ENCODE measurements at places on chromosomes 12 and 14.

DNA sequence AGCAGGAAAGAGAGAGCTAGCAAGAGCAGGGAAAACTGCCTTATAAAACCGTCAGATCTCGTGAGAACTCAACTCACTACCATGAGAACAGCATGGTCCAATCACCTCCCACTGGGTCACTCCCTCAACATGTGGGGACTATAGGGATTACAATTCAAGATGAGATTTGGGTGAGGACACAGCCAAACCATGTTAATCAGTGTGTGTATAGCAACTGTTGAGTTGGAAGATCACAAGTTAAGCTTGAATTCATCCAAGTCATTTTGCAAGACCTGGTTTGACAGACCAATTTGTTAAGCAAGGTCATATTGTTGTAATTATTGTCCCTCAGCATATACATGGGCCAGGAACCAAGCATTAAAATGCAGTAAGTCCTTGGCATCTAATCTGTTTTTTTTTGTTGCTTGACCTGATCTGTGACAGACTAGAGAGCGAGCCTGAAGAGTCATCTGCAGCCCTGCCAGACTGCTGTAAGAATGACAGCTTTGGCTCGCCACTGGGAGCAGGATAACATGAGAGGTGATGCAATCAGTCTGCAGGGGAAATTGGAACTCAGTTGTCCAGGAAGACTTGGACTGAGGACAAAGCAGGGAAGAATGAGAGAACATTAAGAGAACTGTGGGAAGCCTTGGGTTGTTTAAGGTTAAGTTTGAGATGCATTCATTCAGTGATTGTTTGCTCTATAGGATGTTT lies 297.6 kb upstream of the SEL1L start:
- DNase-seq: no peak

GRCh38 chr12:110256780-110257431 lies 24.1 kb upstream of the ATP2A2 start:
- no peak for DNase-seq

DNA sequence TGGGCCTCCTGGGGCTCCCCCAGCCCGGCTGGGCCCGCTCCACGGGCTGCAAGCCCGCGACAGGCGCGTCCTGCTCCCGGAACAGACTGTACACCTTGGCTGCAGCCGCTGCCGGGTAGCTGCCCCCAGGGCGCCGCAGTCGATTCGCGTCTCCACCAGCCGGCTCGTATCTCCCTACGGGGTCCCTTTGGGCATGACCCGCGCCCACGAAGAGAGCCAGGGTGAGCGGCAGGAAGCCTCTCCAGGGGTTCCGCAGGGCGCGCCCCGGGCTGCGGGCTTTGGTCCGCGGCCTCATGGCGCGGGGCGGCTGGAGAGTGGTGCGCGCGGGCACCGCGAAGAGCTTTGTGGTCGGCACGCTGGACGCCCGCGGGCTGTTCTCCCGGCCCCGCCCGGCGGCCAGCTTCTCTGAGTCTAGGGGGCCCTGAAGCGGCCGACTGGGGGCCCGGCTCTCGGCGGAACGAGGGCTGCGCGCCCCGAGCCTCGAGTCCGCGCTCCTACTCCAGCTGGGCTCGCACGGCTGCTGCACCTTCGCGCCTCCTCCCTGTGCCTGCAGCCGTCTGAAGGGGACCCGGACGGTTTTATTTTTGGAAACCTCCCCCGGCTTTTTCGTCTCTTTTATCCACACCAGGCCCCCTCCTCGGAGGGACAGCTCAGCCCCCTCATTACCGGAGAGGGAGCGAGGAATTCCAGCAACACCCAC lies at the start of gene LTBP2:
Gene LTBP2, minus strand, starts transcription at position 588 of the 700 bp plus-strand sequence. Its CDS starts 293 bp downstream, at position 295.
- DNase-seq: no peak

GRCh38 chr12:26276709-26277108 lies 81.3 kb downstream of the SSPN start:
- no peak for DNase-seq

- no peak for DNase-seq
Observed at GRCh38 chr14:93430315-93431035, at the start of gene UNC79. UNC79 (plus strand) TSS chr14:93430939; CDS start chr14:93431030, 91 bp downstream.

DNA sequence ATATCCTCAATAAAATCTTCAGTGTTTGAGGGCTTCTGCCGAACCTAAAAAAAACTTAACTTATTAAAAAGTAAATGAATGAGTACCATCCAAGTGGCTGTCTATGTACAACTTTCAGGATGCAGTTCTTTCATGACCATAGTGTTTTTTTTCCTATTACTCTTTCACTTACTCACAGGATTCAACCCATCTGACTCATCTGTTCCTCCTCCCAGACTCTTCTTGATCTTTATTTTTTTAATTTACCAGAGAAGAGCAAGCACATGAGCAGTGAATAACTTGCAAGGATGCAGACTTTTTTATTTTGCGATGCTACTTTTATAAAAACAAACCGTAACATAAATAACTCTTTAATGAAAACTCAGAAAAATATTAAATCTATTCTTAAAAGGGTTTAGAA lies 24.5 kb downstream of the RECQL start:
- no peak for DNase-seq

DNA sequence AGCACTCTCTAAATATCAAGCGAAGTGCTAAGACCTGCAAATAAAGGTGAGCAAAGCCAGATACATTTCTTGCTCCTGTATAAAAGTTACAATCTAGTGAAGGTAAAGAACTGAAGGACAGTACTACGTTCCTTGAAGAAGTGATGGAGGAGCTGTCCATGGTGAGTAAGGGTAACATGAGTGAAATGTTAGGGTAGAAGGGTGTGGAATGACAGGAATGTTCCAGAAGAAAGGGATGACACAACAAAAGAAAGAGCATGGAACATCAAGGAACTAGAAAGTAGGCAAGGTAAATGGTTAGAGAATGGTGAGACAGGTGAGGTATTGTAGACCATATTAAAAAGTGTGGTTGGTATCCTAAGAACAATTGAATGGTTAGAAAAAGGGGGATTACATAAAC lies 272.4 kb downstream of the ACSS3 start:
- DNase-seq: no peak
